Posterior cingulate gyrus (tissue), 11 donors: ENCODE measurements at places on chromosomes 12 and 14.

- DNase-seq = no peak
Observed at GRCh38 chr14:96515731-96516130, 13.5 kb downstream of the PAPOLA start.

DNA sequence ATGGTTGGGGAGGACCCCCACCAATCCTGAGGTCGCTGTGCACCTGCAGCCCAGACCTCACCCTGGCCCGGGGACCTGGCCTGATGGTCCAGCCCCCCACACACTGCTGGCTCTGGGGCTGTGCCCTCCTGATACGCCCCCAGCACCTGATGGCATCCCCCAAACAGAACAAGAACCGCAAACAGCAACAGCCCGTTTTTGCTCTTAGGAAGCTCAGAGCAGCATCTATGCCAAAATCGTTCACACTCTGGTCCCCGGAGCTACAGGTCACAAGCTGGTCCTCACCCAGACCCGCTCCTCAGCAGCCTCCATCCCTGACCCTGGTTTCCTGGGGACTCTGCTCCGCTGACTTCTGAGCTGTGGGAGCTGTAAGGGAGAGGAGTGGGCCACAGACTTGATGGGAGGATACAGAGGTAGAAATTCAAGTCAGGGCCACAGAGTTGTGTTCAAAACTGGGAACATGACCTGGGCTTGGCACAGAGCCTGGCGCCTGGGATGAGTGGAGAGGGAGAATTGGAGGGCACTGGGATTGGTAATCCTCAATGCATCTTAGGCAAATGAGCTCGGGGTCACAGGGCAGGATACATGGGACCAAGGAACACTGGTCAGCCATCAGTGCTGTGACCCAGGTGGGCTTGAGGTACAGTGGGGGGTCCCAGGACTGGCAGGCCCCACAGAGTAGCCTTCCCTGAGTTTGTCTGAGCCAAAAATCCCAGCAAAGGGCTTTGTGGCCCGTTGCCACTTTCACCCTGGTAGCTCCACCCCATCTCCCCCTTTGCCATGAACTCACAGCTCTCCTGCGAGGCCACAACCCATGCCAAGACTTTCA, 170.9 kb upstream of the RTL1 start:
- no peak for DNase-seq

GRCh38 chr12:52873832-52874572, 25.2 kb upstream of the KRT78 start:
- peak; percentile 40 for DNase-seq

DNA sequence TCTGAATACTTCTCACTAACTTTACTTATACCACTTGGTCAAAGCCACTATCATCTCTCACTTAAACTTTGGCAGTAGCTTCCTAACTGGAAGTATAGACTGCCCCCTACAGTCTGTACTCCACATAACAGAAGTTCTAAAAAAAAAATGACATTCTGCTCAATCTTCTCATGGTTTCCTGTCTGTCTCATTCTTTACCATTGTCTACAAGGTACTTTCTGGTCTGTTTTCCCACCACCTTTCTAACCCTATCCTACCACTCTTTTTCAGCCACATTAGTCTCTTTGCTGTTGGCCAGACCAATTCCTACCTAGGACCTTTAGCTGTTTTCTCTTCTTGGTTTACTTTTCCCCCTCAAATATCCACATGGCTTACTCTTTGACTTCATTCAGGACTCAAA, 14.7 kb downstream of the CPSF6 start:
- DNase-seq = no peak

DNA sequence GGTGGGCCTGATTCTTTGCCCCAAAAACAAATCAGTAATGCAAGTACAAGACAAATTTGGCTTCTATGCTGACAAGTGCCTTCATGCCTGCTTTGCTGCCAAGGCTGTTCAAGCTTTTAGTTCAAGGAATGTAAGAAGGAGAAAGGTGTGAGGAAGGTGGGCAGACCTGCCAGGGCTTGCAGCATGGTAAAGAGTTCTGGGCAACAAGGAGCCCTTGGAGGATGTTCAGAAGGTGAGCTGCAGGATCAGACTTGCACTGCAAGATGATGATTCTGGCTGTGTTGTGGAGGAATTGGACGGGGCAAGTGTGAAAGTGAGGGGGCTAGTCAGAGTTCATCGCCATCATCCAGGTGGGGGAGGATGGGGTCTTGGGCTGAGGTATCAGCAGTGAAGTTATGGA, 167.9 kb downstream of the NUAK1 start:
- DNase-seq = no peak

- DNase-seq = no peak
Observed at GRCh38 chr14:40280652-40281051, 848.4 kb upstream of the FBXO33 start.

DNA sequence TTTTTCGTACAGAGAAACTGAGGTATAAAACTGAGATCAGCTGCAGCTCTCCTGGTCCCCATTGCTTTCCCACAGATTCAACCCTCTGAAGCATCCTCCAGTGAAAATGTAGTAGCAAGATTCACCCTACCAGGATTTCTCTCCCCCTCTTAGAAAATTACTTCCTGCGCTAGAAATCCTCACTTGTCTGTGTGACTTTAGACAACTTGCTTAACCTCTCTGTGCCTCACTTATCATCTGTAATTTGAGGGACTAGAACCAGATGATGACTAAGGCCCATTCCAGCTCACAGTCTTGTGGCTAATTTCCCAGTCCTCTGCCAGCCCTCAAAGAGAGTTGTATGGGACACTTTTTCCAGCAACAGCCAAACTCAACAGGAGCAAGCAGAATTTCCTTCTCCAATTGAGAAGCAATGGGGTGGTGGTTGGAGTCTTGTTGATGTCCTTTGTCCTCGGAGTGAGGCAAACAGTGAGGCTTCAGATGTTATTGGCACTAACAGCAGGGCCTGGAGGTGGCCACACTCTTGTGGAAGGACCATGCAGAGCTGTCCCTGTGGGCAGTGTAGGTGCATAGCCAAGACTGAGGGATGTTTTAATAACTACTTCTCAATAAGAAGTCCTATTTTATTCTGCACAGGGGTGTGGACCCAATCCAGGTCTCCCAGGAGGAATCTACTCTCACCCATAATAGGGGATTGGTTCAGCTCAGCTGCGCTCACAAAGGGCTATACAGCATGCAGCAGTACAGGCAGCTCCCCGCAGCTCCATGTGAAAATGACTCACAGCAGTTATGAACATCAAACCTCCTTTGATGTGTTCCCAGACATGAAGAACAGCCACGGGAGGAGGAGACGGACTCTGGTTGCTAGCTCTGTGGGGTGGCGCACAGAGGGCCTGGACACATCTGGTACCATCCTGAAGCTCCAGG, 200.1 kb downstream of the DAD1 start:
- DNase-seq = peak; percentile 25

DNA sequence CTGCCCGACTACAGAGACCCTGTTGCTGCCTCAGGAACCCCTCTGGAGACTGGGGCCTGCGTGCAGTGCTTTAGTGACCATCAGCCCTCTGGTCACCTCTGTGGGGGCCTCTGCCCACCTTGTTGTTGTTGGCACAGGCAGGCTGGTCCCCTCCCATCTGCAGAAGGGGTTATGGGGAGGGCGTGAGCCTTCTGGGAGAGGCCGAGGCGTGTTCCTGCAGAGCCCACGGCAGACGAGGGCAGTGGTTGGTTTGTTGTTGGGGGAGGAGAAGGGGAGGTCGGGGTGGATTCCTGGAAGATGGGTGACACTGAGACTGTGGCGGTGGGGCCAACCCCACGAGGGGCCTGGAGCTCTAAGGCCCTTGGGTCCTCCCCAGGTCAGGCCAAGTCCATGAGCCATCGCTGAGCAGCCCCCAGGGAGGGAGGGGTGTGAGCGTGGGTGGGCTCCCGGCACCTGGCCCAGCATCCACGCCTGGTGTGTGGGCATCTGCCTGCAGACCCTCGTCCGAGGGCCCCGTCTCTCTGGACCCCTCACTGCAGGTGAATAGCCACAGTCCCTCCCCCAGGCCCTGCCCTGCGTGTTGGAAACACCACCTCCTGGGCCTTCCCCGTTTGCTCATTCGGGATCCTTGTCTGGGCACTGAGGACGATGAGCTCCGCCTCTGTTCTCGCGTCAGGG, 23.6 kb downstream of the FBRSL1 start:
- DNase-seq = no peak

- DNase-seq = no peak
Observed at GRCh38 chr14:105466531-105467248, 7.9 kb upstream of the CRIP2 start.

DNA sequence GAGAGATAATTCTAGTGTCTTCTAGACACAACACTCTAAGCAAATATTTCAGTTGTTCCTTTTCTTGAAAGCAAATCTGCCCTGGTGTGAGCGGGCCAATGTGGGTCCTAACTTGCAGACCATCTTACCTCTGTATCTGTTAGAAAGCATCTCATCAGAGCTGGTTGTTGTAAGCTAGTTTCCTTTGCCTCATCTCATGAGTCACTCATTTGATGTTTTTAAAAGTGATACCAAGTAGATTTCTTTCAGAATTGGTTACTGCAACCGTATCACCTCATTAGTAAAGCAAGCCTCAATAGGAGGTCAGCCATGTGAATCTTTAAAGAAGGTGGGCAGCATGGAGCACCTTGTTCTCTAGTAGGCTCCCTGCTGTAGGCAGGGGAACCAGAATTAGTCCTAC, 78.6 kb downstream of the DAAM1 start:
- DNase-seq = no peak

DNA sequence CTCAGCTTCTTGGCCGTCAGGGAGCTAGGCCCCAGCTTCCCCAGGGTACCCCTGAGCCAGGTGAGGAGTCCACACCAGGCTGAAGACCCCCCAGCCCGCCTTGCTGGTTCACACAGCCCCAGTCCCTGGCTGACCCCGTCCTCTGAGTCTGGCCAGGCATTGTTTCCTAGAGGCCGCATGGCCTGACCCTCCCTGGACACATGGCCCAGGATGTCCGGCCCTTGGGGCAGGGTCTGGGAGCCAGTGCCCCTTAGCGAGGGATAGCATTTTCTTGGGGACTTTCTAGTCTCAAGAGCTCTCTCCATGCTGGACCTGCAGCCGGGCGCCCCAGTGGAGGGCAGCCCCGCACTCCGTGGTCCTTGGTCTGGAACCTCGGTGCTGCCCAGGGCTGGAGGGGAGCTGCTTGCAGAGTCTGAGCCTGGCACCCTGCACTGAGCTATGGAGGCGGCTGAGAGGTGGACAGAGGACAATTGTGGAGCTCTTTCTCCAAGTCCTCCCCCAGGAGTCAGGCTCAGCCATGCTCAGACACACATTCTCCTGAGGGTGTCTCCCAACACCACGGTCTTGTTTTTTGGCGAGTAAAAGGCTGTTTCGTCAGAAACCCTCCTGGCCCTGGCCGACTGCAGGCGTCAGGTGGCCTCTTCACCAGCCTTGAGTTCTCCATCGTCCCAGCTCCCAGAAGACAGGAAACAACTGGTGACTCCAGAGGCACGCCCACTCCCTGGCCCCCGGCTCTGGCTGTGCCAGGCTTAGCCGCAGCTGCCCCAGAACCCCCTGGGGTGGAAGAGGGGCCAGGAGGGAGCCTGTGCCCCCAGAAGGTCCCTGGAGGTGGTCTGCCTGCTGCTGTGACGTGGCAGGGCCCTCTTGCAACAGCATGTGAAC, 17.6 kb upstream of the CRIP2 start:
- no peak for DNase-seq

- DNase-seq = no peak
Observed at GRCh38 chr12:76694369-76694768, 69.5 kb upstream of the ZDHHC17 start.

DNA sequence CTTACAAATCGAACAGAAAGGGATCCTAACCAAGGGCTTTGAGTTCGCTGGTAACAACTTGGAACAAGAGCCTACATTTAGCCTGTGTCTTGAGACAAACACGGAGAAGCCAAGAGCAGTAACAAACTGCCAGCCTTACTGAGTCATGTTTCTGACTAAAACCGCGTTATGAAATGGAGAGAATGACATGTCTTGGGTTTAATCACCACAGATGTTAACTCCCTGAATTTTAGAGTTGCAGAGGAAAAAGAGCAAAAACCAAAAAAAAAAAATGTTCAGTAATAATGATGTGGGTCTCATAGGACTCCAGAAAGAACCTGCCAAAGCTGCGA, 1.0 kb downstream of the BLTP3B start:
- no peak for DNase-seq

DNA sequence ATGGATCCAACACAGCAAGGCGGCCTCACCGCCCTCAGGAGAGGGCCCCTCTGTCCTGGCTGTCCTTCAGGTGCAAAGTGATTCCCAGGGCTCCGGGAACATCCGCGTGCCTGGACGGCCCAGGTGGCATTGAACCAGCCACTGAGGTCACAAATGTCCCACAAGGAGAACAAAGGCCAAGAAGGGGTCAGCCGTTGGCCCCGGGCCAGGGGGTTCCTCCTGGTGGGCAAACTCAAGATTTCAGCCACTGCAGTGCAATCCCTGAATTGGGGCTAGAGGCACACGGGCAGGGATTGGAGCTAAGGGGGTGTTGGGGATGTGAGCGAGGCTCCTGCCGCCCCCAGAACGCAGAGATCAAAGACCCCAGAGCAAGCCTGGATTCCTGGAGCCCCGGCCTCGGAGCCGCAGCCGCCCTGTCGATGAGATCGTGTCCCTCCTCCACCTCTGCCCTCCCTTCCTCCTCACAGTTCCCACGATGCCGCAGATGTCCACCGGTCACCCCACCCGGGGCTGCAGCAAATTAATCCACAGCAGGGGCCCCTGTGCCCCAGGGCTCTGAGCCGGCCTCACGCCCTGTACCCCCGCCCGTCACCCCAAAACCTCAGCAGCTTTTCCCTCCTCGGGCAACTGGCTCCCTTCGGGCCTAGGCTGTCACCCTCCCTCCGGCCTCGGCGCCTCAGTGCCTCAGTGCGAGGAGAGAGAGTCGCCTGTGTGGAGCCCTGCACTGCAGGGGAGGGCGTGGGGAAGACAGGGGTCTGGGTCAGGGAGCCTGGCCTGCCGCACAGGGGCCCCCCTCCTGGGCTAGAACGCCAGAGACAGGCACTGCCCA, 56.7 kb upstream of the GALNT9 start:
- peak; percentile 73 for DNase-seq
